Hematopoietic multipotent progenitor cell treated with erythropoietin and hydrocortisone succinate and interleukin-3 and kit ligand, for 6 days (in vitro differentiated cells): ENCODE measurements at places on chromosomes 6 and 20.

DNA sequence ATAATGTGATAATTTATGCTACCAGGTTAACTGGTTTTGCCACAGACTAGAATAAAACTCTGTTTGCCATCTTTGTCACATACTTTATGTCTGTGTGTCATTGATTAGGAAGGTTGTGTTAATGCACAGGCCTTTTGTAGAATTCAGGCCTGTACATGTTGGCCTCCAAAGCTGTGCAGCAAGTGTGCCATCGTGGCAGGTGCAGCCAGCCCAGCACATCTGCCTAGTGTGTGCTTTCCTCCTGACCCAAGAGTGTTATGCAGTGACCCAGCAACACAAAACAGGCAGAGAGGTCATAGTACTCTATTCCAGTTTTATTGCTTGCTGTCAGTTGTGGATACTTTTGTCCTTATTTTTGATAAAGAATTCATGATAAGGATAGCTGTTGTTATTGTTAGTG lies 3.7 kb downstream of the MAP3K4 start:
- DNase-seq: no peak

- DNase-seq: no peak
These were observed 1339.0 kb upstream of the CITED2 start for GRCh38 chr6:140713495-140713894.

- DNase-seq: no peak
These were observed 68.2 kb downstream of the NOX3 start for GRCh38 chr6:155387481-155387880.

GRCh38 chr6:66926060-66926459 lies 1219.0 kb upstream of the EYS start:
- DNase-seq: no peak

GRCh38 chr20:15930311-15931305 lies 642.6 kb downstream of the KIF16B start:
- peak; percentile 2 for DNase-seq

DNA sequence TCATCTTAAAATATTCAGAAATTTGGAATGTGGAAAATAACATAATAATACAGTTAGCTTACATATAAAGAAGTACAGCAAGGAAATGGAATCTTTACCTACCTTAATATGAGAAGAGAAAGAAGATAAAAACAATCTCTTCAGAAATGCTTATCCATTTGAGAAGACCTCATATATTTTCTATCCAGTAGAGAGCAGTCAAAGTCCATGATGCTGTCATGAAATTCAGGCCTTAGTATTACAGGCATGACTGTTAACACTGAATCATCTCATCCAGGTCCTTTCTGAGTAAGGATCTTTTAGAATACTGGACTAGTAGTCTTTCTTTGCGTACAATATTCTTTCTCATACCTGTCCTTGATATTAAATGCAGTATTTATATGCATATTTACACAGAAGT lies 713.4 kb downstream of the CD109 start:
- DNase-seq: peak; percentile 2

- no peak for DNase-seq
These were observed 7.6 kb downstream of the CYB5R4 start for GRCh38 chr6:83867043-83867442.

DNA sequence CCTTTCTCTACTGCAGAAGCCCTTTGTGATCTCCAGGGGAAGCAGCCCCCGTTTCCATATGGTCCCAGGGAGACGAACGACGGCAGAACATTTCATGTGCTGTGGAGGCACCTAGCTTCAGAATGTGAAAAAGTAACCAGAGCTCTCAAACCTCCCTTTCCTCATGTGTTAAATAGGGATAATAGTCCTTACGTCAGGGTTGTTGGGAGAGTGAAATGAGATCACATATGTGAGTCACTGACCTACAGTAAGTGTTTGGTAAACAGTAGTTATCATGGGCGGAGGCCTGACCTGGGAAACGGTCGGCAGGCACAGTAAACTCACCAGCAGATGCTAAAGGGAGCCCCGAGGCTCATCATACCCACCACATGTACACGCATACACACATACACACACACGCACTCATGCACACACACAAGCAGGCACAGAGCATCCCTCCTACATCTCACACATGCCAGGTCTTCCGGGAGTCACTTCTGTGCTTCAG lies 89.7 kb downstream of the LY86 start:
- no peak for DNase-seq

- no peak for DNase-seq
These were observed 10.9 kb downstream of the TFB1M start for GRCh38 chr6:155303361-155303870.

DNA sequence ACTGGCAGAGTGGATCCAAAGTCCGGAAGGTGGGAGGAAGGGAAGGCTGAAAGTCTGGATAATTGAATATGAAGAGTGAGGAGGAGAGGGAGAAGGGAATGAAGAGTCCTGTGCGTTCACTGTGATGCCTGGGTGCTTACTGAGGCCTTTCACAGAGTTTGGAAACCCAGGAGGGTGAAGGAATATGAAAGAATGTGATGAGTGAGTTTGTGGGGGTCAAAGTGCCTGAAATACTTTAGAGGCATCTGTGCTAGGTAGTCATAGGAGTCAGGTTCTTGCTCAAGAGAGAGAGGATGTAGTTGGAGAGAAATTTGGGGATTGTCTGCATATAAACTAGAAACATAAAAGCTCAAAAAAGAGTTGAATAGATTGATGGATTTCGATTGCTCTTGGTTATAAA lies 20.7 kb downstream of the NKX2-4 start:
- no peak for DNase-seq

GRCh38 chr6:145032562-145033145 lies 702.7 kb downstream of the EPM2A start:
- DNase-seq: no peak

DNA sequence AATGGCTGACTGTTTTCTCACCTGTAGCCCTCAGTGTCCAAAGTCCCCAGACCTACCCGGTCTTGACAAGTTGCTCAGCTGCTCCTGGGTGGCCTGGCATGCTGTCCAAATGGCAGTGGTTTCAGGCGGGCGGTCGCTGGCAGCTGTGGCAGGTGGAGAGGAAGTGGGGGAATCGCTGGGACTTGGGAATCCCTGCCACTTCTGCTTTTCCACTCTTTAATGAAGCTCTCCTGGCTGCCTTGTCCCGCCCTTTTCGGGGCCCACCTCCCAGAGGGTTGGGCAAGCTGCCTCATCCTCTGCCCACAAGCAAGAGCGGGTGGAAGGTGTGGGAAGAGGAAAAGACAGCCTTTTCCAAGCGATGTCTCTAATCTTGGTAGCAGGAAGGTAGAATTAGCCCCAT lies at the start of gene OCSTAMP:
OCSTAMP (minus strand) TSS at position 194 of the 400 bp plus-strand sequence; CDS start at position 100, 94 bp downstream.
- DNase-seq: peak; percentile 14

DNA sequence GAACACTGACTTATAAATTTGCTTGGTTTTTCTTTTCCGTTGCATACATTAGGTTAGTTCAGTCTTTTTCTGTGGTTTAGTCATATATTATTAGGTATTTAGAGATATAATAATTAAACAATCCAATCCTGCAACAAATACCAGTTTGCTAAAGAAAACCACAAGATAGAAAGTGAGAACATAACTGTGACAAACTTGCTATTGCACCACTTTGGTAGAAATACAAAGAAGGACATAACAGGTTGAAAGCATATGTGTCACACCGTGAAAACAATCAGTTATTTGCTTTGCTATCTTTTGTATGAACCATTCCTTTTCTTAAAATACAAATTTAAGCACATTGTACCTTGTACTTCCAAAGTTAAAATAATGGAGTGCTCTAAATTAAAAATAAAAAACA lies 42.0 kb upstream of the KCNQ5 start:
- DNase-seq: peak; percentile 18

- DNase-seq: no peak
These were observed 8.4 kb downstream of the PSMA7 start for GRCh38 chr20:62134735-62135231.

DNA sequence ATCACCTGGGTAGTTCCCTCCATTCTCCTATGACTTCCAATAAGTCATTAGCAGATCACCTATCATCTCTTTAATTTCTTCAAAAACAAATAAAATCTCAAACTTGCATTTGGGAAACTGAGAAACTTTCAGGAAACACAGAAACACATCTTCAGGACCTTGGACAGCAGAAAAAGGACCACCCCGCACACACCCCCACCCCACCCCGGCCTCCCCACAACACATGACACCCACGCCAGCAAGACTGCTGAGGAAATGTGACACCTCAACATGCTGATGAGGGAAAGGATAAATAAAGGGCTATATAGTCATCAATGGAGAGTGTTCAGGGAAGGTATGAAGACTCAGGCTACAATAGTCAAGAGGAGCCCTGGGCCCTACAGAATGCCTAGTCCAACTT lies 15.6 kb upstream of the TRIM39 start:
- peak; percentile 60 for DNase-seq

GRCh38 chr6:149303468-149303867 lies 14.0 kb upstream of the TAB2 start:
- DNase-seq: no peak
